COR-L47 (cell line): ENCODE measurements at places on chromosomes 2 and 18.

- DNase-seq, result no peak
These were observed 157.5 kb upstream of the CAVIN2 start for GRCh38 chr2:192004188-192004963.

DNA sequence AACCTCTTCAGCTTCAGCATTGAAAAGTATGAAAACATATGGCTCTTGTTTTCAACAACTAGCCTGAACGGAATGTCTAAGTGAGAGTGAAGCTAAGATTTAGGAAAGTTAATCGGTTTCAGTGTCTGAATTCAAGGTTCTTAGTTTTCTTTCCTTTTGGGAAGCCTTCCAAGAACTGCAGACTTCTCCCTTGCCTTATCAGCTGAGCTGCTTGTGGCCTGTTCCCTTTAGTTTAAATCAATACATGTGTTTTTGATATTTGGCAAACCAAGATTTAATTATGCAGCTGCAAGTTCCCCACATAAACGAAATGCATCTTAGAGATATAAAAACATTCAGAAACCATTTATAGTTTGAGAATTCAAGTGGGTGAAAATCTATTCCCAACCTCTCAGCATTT lies 274.3 kb upstream of the NRP2 start:
- no peak for DNase-seq

DNA sequence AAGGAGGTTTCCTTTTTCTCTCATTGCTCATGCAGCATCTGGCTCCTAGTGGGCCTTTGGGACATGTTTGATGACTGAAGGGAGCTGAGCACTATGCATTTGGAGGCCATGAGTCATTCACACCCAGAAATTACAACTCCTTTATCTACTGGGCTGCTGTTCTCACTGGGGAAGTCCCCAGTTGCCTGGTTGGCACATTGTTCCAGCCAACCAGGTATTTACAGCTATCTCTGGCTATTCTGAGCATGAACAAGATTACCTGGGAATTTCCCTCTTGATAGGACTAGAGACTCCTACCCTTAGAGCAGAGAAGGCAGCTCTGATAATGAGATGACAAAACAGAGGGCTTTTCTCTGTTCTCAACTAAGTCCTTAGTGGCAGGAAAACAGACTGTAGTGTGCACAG lies 206.5 kb downstream of the SETBP1 start:
- no peak for DNase-seq

DNA sequence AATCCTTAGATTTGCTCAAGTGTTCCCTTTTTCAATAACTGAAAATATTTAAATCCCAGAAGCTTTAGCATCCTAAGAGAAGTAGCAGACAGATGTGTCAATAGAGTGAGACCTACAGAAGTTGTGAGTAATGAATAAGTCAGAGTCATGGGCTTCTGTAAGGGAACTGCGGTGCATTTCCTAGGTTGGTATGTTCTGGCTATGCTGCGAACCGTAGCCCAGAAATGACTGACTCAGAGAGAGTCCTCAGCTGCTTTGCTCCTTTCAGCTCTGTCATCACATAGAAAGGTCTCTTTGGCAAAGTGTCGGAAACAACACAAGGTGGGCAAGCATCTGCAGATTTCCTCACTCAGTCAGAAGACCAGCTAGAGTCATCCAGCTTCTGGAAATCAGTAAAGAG lies 297.1 kb downstream of the ARHGAP15 start:
- DNase-seq, result no peak
